ENCODE measurements at places on chromosomes 3 and 15.

- no peak for DNase-seq
Observed at GRCh38 chr3:71025010-71025409, 558.5 kb downstream of the FOXP1 start.

GRCh38 chr3:192062186-192062585 lies 601.2 kb downstream of the PYDC2 start:
- peak; percentile 45 for DNase-seq

- no peak for DNase-seq
Observed at GRCh38 chr3:36580716-36581115, 183.6 kb downstream of the DCLK3 start.

DNA sequence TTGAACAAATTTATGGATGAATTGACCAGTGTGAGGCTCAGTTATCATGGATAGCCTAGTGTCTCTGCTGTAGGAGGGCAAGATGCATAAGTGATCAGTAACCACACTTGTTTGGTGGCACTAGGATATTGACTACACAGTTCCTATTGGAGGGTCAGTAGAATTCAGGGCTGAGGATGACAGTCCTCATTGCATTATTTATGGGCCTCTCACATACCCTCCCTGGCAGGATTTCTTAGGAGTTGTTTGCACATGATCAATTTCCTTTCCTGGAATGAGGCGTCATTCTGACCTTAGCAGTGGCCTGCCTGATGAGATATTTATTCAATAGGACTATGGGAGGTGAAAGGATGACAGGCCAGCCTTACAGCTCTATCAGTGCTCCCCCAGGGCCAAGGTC lies 125.1 kb upstream of the AGBL1 start:
- DNase-seq: no peak
